ENCODE measurements at places on chromosomes 12 and 14.

DNA sequence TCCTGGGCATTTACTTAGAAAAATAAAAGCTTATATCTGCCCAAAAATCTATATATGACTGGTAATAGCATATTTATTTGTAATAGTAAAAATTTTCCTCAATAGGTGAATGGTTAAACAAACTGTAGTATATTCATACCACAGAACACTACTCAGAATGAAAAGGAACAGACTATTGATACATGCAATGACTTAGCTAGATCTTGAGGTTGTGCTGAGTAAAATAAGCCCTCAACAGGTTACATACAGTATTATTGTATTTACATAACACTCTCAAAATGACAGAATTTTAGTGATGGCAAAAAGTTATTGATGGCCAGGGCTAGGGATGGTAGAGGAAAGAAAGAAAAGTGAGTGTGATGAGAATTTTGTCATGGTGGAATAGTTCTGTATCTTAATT is 178.4 kb downstream of the BMP4 start:
- no peak for DNase-seq

GRCh38 chr12:110750784-110751461 is 8.2 kb upstream of the PPP1CC start:
- no peak for DNase-seq

DNA sequence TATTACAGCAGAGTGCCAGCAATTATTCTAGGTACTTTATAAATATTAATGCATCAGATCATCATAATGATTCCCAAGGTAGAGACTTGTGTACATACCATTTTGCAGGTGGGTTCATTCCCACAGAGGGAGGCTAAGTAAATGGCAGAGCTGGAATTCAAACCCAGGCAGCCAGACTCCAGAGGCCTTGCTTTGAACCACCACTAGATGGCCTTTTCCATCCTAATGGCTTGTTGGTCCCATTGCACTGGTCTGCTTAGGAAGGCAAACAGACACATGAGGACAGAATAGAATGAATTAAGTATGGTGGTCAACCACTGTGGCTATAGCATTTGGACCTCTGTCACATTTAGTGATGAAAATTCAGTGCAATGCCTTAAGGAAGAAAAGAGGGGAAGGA is 158.7 kb downstream of the METTL25 start:
- no peak for DNase-seq

- no peak for DNase-seq
Observed at GRCh38 chr14:39434401-39434800, 2.2 kb upstream of the FBXO33 start.

DNA sequence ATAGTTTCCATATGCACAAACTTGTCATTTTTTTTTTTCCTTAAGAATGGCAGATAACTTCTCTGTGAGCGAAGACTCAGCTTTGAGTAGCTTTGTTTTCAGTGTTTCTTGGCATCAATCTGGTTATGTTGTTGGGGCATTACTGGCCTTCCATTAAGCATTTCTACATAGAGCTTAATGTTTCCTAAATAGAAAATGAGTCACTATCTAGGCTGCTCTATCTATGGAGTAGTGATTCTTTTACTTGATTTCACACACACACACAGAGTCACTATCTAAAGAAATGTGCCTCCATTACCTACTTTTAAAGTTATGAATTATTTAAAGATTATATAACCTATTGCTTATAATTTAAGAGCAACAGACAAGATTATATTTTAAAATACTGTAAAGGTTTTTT is 53.9 kb downstream of the TMEM260 start:
- DNase-seq = no peak

- DNase-seq = no peak
Observed at GRCh38 chr12:50678650-50679365, 85.1 kb upstream of the ATF1 start.

DNA sequence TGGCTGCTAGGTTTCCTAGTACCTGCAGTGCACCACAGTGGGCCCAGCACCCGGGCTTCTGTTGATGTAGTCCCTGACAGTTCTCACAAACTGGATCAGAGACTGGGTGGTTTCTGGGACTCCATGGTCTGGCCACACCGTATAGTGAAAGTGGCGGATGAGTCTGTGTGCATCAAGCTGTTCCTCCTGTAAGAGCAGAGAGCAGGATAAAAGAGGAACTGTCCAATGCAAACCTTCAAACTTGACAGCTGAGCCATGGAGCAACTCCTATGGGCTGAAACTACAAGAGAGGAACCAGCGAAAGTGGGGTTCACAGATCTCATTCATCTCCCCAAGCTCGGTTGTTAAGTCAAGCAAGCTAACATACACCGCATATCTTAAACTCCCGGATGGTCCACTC is 102.8 kb downstream of the PTPRB start:
- DNase-seq = no peak

DNA sequence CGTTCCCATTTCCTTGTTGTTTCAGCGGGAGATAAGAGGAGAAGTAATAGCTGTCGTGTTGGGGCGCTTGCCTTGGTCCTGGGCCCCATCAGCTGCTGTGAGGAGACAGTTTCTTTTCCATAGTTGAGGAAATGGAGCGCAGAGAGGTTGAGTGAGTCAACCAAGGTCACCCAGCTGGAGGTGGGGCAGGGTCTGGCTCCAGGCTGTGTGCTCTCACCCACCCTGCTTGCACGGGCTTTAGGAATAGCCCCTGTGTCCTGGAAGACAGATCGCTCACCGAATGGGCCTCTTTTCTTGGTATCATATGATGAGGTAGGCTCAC is 165.7 kb upstream of the RTL1 start:
- DNase-seq = no peak

- DNase-seq = no peak
Observed at GRCh38 chr12:27974735-27975221, 2.2 kb upstream of the PTHLH start.

DNA sequence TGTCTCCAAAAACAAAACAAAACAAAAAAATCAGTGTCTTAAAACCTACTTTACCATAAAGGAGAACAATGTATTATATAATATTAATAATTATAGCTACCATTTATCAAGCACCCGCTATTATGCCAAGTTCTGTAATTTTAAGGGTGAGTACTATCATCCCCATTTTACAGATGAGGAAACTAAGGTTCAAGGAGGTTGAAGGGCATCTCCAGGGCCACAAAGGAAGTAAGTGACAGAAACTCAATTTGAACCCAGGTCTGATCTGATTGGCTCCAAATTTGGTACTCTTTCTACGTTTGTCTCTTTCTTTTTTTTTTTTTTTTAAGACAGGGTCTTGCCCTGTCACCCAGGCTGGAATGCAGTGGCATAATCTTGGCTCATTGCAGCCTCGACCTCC is 115.4 kb downstream of the BCAT1 start:
- no peak for DNase-seq

DNA sequence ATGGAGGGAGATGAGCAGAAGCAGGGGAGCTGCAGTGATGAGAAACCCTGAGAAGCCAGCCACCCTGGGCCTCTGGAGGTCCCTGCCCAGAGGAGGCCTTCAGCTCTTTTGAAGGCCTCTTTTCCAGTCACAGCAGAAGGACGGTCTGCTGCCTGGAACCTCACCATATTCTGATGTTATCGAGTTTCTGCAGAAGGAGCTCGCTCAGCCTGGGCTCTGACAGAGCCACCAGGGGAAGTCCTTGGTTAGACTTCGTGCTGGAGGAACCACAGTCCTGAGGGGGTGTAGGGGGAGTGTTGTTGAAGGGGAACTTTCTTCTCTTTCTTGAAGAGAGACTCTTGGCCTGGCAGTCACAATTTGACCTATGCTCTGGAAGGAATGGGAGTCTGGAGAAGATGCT is 25.1 kb upstream of the BATF start:
- DNase-seq = no peak

DNA sequence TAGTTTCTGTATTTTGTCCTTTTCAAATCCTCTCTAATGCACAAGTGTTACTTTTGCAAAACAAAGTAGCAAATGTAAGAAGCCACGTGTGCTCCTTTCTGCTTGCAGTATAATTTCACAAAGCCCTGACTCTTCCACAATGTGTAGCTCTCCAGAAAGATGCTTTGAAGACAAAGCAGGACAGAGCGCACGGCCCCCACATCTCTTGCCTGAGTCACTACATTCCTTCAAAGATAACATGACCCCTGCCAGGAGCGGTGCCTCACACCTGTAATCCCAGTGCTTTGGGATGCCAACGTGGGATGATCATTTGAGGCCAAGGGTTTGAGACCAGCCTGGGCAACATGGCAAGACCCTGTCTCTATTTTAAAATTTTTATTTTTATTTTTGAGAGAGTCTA is 40.5 kb downstream of the JAG2 start:
- no peak for DNase-seq

DNA sequence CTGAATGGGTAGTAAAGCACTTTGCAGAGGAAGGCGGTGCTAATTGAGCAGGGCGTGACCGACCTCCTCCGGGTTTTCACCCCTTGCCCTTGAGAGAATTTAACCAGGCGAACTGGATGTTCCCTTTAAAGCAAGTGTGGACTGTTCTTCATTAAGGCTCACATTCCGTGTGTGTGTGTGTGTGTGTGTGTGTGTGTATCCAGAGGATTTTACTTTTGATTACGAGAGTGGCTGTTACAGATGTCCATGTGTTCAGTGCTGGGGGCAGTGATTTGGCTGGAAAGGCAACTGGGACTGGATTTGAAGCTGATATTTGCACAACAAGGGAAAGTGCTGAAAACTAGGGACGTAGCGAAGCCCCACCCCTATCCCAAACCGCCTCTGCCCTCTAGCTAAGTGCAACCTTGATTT is 2.2 kb downstream of the TMEM132C start:
- no peak for DNase-seq

DNA sequence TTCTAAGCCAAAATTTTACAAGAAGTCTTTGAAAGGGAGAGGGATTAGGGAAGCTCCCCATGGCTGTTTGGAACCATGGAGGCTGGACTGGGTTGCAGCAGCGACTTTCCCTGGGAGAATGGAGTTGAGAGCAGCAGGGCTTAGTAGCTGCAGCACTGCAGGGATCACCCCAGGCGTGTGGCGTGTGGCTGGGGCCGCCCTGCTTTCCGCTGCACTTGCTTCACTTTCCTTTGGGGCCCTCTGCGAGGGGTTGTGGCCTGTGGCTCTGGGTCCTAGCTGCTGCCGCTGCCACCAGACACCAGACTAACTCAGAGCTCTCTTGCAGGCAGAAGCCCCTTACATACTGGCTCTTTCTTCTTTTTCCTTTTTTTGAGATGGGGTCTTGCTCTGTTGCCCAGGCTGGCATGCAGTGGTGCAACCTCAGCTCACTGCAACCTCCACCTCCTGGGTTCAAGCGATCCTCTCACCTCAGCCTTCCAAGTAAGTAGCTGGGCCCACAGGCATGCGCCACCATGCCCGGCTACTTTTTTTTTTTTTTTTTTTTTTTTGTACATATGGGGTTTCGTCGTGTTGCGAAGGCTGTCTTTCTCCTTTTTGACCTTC is 25.4 kb downstream of the CCDC62 start:
- no peak for DNase-seq

DNA sequence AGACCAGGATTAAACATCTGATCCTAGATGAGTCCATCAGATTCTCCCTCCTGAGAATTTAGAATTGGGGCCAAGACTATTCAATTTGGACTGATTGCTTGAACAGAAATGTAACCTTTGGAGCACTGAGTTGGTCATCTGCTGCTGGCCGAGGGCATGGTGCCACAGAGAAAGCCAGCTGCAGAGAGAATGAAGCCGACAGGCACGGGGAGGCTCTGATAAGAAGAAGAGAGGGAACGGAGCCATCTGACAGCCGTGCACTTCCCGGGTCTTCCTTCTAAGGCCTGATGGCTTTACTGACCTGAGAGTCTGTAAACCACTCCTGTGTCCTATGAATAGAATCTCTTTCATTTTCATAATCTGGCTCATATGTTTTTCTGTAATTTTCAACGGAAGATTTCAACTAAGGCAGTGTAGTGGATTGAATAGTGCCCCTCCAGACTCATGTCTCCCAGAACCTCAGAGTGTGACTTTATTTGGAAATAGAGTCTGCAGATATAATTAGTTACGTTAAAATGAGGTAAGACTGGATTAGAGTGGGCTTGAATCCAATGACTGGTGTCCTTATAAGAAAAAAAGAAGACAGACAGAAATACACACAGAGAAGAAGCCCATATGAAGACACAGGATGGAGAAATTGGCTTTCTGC is 39.1 kb upstream of the FRS2 start:
- DNase-seq = no peak

- DNase-seq = peak; percentile 28
Observed at GRCh38 chr14:71358209-71358931, 451.1 kb downstream of the PCNX1 start.

- no peak for DNase-seq
Observed at GRCh38 chr12:105741786-105742566, 396.8 kb downstream of the NUAK1 start.

GRCh38 chr14:92658684-92659083 is 89.7 kb downstream of the LGMN start:
- DNase-seq = no peak

DNA sequence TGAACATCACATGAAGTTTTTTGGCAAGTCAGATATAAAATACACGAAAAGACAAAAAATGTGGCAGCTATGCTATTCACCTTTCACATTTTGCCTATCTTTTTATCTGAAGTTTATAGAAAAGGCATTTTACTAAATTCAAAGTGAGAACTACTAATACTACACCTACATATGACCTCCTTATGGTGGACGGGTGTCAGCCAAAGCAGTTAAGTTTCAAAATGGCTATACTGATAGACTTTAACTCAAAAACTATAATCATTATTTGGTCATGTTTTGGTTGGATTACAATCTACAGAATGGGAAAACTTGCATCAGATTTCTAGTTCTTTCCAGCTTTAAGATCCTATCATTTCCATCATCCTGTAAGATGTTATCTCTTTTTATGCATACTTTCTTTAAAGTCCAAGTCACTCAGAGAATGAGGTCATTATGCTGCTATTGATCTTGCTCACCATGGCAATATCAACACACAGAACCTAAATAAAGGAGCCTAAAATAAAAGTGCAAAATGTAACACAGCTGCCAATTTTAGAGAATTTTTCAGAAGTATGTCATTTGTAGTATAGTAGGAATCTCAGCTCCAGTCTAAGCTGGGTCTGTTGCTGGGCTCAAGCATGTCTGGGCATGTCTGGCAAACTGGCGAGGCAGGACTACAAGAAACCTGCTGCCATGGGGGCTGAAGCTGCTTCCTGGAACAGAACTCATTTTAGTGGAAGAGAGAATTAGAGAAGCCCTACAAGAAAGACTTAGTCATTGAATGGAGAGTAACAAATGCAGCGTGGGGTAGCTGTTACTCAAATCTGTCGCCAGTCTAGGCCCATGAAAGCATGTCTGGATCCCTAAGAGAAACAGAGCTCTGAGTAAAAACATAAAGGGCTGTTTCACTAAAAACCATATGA is 7.6 kb upstream of the AEBP2 start:
- DNase-seq = peak; percentile 75

- no peak for DNase-seq
Observed at GRCh38 chr12:25424211-25424731, 128.8 kb downstream of the LMNTD1 start.

DNA sequence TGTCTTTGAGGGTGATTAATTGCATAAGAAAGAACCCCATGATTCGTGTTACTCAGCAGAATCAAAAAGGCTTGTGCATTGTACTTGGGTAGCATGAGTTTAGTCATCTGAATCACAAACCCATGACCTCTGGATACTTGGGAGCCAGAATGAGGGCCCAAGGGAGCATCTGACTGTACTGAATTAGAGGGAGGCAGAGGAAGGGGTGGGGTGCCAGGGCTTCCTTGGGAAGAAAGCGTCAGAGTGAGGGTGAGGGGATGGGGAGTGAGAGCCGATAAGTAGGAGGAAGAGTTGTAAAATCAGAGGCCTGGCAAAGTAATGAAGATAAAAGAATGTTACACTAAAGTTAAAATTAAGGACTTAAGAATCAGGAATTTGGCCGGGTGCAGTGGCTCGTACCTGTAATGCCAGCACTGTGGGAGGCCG is 29.8 kb downstream of the GPRC5D start:
- DNase-seq = no peak
